ENCODE measurements at places on chromosomes 4 and X. TPM values are rescaled to one million over a fixed set of nuclear protein-coding genes. Genes with fewer than 3 reads are reported as not detected.

DNA sequence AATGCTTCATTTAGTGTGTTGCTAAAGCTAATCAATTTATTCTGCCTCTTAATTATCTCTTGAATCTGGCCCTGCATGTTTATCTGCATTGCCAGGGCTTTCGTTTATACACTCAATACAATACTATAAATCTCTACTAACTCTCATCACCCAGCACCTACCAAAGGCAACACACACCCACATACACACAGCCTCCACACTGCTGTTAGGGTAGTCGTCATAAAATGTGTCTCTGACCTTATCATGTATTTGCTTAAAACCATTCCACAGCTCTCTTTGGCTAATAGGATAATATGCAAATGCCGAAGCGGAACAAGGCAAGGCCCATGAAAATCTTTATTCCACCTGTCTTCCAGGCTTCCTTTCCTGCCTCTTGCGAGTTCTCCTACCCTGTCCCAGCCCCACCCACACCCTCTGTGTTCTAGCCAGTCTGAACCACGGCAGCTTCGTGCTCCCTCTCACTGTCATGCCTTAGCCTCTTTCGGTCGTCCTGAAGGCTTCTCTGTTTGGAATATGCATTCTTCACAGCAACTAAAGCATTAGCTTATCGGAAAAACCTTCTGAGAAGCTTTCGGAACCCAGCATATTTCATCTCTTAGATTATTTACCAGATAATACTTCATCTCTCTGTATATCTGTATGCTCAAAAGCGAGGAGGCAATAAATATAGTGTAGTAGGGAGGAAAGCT is 333.5 kb downstream of the TENM3 start:
- H3K4me3 ChIP-seq: no peak overlapping the region
- no peaks in the 10 kb centered on the region for H3K27me3 ChIP-seq
- peaks cover 8% of the 10 kb centered on the region for H3K4me1 ChIP-seq
- no peak for DNase-seq
- H3K27ac ChIP-seq: no peak overlapping the region
- no peaks in the 10 kb centered on the region for H3K36me3 ChIP-seq

GRCh38 chr4:22391551-22391950 is 124.3 kb downstream of the ADGRA3 start:
- H3K4me3 ChIP-seq: no peak overlapping the region
- H3K36me3 ChIP-seq: peaks cover 6% of the 10 kb centered on the region
- H3K4me1 ChIP-seq: no peaks in the 10 kb centered on the region
- DNase-seq: no peak

DNA sequence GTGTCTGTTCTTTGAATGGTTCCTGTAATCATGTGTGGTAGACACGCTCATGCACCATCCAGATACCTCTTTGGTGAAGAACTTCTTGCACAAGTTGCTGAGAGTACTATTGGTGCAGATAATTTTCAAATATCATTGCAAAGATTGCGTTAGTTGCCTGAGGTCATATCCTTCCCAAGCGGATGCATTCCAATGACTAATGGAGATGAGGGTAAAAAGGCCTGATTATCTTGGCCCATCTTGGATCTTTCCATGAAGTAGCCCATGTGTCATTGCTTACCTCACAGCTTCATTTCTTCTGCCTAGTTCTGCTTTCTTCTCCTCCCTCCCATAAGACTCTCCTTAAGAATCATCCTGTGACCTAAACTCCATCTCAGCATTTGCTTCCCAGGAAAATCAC is 384.9 kb upstream of the CNKSR2 start:
- H3K4me1 ChIP-seq: no peaks in the 10 kb centered on the region
- H3K27ac ChIP-seq: no peak overlapping the region
- H3K4me3 ChIP-seq: no peak overlapping the region
- DNase-seq: no peak
- no peaks in the 10 kb centered on the region for H3K36me3 ChIP-seq

GRCh38 chr4:169024762-169025161 is 14.7 kb upstream of the CBR4 start:
- peak; percentile 9 for DNase-seq
- H3K4me3 ChIP-seq: no peak overlapping the region
- no peaks in the 10 kb centered on the region for H3K27me3 ChIP-seq
- no peaks in the 10 kb centered on the region for H3K36me3 ChIP-seq
- peaks cover 11% of the 10 kb centered on the region for H3K4me1 ChIP-seq
- H3K27ac ChIP-seq: no peak overlapping the region

- H3K27me3 ChIP-seq: no peaks in the 10 kb centered on the region
- no peak overlapping the region for H3K4me3 ChIP-seq
- DNase-seq: no peak
- H3K36me3 ChIP-seq: no peaks in the 10 kb centered on the region
- H3K4me1 ChIP-seq: no peaks in the 10 kb centered on the region
Measured at GRCh38 chr4:66279084-66279483, 608.8 kb upstream of the EPHA5 start.

Gene SYNPO2
- 0.17 TPM for total RNA-seq

GRCh38 chr4:57303012-57303751 is 193.0 kb upstream of the IGFBP7 start:
- no peaks in the 10 kb centered on the region for H3K36me3 ChIP-seq
- H3K4me3 ChIP-seq: peak overlapping the region; percentile 39
- no peaks in the 10 kb centered on the region for H3K27me3 ChIP-seq

GRCh38 chrX:95645738-95646137 is 1038.9 kb upstream of the DIAPH2 start:
- H3K27me3 ChIP-seq: no peaks in the 10 kb centered on the region
- H3K4me1 ChIP-seq: no peaks in the 10 kb centered on the region
- no peak overlapping the region for H3K4me3 ChIP-seq
- no peaks in the 10 kb centered on the region for H3K36me3 ChIP-seq
- no peak for DNase-seq

Gene HPSE
- 5.1 TPM for total RNA-seq

GRCh38 chr4:84277923-84278322 is 221.2 kb downstream of the NKX6-1 start:
- no peak overlapping the region for H3K27ac ChIP-seq
- DNase-seq: no peak
- H3K4me1 ChIP-seq: no peaks in the 10 kb centered on the region
- no peak overlapping the region for H3K4me3 ChIP-seq
- no peaks in the 10 kb centered on the region for H3K36me3 ChIP-seq

GRCh38 chr4:48795108-48795507 is 15.0 kb upstream of the FRYL start:
- H3K36me3 ChIP-seq: no peaks in the 10 kb centered on the region
- DNase-seq: no peak
- no peaks in the 10 kb centered on the region for H3K4me1 ChIP-seq
- no peak overlapping the region for H3K27ac ChIP-seq
- no peaks in the 10 kb centered on the region for H3K27me3 ChIP-seq
- H3K4me3 ChIP-seq: no peak overlapping the region

GRCh38 chr4:146524663-146525062 is 2.9 kb upstream of the SLC10A7 start:
- H3K4me3 ChIP-seq: no peak overlapping the region

- no peak overlapping the region for H3K27ac ChIP-seq
- no peak for DNase-seq
Measured at GRCh38 chr4:25308761-25309160, 3.8 kb upstream of the ZCCHC4 start.

Gene WAS
- total RNA-seq: 1.1 TPM
